Stimulated activated CD8-positive, alpha-beta memory T cell treated with anti-CD3 and anti-CD28 coated beads, Interleukin-7, amount 100 ng/mL, for 24 hours (primary cell): ENCODE measurements at places on chromosomes 3 and 15.

DNA sequence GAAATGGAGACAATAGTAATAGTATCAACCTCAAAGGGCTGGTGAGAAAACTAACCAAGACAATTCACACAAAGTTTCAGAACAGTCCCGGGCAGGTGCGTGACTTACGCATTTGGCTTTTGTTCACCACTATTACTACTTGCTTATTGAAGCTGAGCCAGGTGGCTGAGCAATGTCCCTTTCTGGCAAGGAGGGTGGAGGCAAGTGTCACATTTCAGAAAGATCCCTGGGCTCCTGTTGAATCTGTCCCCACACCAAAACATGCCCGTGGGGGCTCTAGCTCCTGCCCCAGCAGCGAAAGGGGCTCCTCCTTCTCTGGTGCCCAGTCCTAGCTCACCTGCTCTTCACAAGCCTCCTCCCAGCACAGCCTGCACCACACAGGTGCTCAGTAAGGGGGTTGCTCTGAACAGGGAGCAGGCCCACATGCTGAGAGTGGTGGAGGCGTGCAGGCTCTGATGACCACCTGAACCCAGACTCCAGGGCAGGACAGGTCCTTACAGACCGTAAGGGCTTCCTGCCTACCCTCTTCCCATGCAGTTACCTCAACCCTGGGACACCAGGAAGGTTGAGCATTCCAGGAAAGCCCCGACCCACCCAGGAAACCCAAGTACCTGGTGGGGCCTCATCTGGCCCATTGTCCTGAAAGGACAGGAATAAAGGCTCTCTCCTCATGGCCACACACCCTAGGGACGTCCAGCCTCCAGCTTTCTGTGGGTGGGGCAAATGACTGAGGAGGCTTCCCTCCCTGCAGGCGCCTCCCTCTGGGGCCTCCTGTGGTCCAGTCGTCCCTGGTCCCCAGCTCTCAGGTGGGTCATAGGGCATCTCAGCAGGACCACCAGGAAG lies 32.6 kb downstream of the SEMA7A start:
- DNase-seq = no peak

DNA sequence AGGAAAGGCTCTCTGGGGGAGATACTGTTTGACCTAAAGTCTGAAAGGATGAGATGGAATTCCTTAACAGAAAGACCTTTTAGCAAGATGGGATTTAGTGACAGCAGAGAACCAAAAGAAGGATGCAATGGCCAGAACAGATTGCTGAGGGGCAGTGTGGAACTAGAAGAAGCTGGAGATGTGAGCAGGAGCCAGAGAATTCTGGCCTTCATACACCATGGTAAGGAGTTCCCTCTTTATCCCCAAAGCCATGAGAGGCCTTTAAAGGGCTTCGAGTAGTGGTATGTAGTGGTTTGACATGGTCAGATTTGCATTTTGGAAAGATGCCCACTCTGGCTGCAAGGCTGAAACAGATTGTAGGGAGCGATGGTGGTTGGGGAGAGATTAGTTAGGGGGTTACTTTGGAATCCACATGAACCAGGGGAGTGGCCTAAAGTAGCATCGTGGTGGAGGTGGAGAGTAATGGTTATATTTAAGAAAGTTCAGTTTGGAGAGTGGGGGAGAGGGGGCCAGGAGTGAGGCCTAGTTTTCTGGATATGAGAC lies 34.0 kb upstream of the NPHP3 start:
- no peak for DNase-seq

GRCh38 chr3:13424865-13425617 lies 4.9 kb upstream of the NUP210 start:
- no peak for DNase-seq

DNA sequence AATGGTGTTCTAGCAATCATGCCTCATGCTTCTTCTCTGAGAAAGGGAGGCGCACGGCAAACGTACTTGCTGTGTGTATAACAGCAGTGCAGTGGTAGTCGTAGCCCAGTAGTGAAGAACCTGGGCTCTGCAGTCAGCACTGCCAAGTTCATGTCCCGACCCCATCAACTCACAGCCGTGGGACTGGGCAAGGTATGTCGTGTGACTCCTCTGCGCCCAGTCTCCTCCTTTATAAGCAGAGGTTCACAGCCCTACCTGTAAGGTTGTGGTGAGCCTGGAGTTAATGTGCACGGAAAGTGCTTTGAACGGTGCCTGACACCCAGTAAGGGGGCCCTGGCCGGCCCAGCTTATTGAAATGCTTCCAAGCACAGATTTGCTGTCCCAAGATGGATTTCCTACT lies 26.6 kb downstream of the EHD4 start:
- DNase-seq = no peak

DNA sequence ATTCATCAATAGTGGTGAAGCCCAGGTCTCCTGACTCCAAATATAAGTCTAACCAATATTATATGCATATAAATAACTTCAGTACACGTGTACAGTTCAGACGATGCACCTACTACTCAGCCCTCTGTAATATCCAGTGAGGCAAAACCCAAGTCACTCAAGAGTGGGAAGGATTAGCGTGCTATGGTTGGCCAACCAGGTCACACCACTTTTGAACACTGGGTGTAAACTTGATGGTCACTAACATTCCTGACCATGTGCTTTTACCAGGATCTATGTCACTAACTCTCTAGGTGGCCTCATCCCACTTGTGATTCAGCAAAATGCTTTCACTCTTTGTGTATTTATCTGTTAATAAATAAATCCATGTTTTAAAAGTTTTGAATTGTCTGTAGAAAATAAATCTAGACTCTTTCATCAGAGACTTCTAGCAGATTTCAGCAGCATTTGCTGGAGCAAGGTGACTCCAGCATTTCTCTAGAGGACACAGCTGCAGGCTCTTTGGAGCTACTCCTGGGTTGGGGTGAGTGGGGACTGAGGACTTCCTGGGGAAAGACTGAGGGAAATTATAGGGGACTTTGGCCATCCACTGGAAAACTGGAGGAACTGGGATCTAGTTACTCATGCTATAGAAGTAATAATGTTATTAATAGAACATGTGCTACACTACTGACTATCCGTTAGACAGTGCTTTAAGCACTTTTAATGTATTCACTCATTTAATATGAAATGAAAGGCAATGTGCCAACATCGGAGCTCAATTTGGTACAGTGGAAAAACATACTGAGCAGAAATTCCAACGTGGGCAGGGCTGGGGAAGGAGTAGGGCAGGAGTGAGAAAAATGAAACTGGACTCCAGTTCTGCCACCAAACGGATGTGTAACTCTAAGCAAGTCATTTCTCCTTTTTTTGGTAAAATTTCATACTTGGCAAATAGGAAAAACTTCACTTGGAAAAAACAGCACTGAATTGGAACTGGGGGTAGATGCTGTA lies 97.9 kb downstream of the RORA start:
- no peak for DNase-seq

DNA sequence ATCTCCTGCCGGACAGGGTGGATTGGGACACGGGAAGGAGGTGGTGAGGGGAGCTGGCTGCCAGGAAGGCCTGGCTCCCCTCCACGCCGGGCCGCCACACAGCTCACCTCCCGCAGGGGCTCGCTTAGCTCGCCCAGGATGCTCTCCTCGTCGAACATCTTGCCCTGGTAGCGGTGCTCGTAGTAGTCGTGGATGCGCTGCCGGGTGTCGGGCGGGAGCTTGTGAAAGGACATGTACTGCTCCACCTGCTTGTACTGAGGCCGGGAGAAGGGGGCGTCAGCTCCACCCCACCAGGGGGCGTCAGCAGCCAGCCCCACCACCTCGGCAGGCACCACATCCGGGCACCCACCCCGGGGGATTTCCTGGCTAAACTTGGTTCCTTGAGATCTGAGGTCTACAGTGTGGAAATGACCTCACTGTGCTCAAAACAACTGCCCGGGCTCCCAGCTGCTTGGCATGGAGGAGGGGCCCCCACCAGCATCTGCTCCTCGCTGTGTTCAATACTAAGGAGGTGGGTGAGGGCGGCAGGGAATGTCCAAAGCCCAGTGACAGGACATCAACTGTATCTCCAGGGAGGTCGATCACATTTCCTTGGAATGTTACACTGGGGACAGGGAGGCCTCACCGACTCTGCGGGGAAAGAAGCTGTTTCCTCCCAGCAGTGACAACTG lies 43.4 kb downstream of the HCN4 start:
- DNase-seq = no peak

GRCh38 chr15:56839641-56840040 lies 78.8 kb upstream of the TCF12 start:
- no peak for DNase-seq

DNA sequence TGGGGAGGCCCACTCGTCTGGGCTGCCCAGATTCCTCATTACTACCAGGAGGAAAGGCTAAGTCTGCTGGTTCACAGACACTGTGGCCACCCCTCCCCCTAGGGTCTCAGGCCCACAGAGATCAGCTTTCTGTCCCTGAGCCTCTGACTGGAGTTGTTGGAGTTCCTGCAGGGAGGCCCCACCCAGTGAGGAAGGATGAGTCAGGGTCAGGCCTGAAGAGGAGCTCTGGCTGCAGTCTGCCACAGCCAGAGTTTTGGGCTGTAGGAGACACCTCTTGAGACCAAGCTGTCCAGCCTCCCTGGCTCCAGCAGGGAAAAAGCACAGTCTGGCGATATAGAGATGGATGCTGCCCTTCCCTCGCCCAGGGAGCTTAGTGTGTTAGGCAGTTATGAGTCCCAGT lies 720.9 kb upstream of the SEMA6D start:
- DNase-seq = no peak

DNA sequence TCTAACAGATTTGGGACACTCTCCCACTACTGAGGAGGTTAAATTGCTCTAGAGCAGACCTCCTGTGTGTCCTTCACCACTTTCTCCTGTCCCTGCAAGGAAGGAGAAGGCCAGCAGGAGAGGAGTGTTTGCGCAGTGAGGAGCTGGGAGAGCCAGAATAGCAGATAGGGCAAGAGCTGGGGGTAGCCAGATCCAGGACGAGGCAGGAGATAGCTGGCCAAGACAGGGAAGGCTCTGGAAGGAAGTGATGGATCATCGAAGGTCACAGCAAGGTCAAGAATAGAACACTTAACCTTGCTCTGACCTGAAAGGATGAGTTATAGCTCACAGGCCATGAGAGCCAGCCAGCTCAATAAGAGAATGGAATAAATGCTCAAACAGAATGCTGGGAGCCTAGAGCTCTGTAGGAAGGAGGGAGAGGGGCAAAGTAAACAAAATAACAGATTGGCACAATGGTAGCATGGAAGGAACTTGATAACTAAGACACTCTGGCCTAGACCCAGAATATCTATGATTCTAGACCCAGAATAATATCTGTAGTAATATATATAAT lies 37.5 kb upstream of the FSIP1 start:
- DNase-seq = no peak

DNA sequence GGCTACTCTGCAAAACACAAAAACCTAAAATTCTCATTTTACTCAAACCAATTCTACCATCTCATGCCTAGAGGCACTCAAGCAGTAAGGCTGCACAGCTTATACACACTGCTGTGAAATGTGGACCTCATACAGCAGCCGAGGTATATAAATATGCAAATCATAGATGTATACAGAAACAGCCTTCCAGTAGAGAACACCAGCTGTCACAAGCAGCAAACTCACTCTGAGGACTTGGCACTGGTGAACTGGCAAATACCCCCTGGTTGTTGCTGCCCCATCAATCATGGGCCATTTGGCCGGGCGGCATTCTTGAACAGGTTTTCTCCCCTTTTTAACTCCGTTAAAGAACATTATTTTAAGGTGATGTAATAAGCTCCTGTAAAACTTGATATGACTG lies 378.0 kb downstream of the LSAMP start:
- no peak for DNase-seq

DNA sequence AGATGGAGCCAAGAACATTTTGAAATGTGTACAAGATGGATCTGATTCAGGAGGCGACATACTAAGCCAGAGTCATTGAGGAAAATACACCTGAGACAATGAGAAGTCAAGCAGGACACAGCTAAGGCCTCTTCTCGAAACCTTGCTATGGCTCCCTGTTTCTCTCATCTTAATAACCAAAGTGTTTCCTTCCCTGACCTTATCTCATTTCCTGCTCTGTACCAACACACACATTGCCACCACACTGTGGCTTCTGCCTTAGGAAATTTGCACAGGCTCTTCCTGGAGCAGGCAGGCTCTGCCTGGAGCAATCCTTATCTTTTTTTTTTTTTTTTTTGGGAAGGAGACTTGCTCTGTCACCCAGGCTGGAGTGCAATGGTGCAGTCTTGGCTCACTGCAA lies 36.6 kb downstream of the OXSM start:
- no peak for DNase-seq

DNA sequence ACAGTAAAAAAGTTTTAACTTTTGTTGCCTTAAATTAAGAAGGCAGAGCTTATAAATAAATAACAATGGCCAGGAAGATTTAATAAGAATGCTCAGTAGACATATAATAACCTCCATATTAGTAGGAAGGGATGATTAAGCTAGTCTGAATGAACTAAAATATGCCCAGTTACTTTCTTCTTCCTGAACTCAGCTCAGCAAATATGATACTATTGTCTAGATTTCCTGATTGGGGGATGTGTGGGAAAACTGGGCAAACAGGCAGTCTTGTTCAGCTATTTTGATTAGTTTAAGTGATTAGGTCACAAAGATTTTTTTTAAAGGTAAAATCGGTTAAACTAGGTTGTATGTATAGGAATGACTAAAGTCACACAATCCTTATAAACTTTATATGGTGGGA lies 167.2 kb upstream of the SLC2A2 start:
- DNase-seq = no peak

GRCh38 chr3:100407977-100408532 lies 6.7 kb downstream of the LNP1 start:
- DNase-seq = no peak

DNA sequence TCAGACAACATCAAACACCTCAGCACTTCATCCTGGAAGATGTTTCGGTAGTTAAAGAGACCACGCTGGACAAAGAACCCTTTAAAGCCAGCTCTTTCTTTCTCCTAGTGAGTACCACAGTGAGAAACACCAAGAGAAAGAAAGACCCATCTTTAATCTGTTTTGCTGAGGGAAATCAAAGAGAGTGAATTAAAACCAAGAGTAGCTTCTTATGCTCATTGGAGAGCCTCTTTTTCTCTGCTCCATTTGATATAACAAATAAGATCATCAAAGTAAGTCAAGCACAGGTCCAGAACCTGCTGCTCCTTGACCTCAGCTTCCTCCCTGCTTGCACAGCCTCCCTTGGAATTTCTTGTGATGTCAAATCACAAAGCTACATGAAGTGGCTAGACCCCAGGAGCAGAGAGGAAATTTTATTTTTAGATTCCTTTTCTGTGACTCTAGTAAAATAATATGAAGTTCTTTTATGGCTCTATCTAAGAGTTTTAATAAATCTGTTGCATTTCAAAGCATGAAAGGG lies 436.4 kb downstream of the C3orf38 start:
- DNase-seq = no peak

GRCh38 chr3:49785565-49786356 lies 581 bp downstream of the IP6K1 start:
- DNase-seq = no peak

- no peak for DNase-seq
Measured at GRCh38 chr3:130971208-130971607, 55.4 kb downstream of the ASTE1 start.
